ENCODE measurements at places on chromosomes 12 and 14. TPM values are rescaled to one million over a fixed set of nuclear protein-coding genes. Genes with fewer than 3 reads are reported as not detected.

ZBTB42 gene
- 4.7 TPM for polyA plus RNA-seq

GPRC5D gene
- 0.33 TPM for polyA plus RNA-seq

LMNTD1 gene
- polyA plus RNA-seq: not detected

LRTM2 gene
- 0.35 TPM for polyA plus RNA-seq

CARMIL3 gene
- 1.6 TPM for polyA plus RNA-seq

TTC9 gene
- polyA plus RNA-seq: 3.8 TPM

RARG gene
- 39.2 TPM for polyA plus RNA-seq

- no peak for DNase-seq
These were observed 76.4 kb upstream of the TMEM132C start for GRCh38 chr12:128190614-128191013.

GRCh38 chr12:131135786-131136538, 182.3 kb downstream of the ADGRD1 start:
- DNase-seq: no peak

- DNase-seq: no peak
These were observed 66.3 kb upstream of the NCOR2 start for GRCh38 chr12:124633365-124634362.

DNA sequence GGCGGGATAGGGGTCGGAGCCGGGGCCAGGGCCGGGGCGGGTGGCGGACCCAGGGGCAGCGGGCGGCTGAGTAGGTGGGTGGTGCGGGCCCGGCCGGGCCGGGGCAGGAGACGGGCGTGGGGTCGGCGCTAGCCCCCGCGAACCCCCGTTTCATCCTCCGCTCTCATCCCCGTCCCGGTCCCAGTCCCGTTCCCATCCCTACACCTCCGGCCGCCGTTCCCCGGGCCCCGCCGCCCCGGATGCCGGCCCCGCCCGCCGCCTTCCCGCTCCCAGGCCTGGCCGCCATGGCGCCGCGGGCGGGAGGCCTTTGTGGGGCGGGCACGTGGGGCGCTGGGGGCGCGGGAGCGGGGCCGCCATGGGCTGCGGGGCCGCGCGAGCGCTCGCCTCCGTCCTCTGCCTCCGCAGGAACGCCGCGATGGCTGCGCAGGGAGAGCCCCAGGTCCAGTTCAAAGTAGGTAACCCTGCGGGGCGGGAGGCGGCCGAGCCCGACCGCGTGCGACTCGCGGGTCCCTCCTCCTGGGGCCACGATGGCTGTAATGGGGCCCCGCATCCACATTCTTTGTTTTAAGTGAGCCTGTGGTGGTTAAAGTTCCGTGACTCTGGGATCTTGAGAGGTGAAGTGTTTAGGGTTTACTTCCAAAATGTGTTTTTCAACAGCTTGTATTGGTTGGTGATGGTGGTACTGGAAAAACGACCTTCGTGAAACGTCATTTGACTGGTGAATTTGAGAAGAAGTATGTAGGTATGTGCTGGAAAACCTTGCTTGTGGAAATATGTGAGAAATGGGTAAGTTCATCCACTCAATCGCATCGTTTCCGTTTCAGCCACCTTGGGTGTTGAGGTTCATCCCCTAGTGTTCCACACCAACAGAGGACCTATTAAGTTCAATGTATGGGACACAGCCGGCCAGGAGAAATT, 572 bp downstream of the RAN start:
- DNase-seq: no peak

DNA sequence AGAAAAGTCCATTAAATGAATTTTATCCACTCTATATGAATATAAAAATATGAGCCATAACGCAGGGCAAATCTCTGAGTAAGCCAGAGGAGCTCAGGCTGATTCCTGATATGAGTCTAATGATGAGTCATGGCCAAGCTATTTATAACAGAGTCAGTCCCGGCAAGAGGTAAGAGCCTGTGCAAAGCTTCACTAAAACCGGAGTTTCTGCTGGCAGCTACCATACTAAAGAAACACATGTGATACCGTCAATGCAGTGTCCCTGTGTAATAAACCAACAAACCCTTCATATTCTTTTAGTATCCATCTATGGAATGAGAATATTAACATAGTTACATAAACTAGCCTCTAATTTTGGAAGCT, 319.4 kb downstream of the KCNC2 start:
- no peak for DNase-seq

- DNase-seq: no peak
These were observed 47.7 kb downstream of the ETV6 start for GRCh38 chr12:11697131-11697530.

DNA sequence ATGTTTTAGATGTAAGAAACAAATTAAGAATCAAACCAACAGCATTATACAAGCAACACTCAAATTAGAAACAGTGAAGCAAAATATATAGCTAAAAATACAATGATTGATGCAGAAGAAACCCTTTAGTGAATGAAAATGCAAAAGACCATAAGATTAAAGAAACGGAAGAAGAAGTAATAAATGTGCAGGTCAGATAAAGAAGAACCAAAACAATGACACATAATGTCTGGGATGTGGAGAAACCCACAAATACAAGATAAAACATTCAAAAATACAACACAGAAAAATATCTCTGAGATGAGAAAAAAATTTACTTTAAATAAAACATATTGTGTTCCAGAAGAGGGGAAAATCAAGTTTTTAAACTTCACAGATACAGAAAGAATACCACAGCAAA, 73.4 kb upstream of the AVPR1A start:
- no peak for DNase-seq

DNA sequence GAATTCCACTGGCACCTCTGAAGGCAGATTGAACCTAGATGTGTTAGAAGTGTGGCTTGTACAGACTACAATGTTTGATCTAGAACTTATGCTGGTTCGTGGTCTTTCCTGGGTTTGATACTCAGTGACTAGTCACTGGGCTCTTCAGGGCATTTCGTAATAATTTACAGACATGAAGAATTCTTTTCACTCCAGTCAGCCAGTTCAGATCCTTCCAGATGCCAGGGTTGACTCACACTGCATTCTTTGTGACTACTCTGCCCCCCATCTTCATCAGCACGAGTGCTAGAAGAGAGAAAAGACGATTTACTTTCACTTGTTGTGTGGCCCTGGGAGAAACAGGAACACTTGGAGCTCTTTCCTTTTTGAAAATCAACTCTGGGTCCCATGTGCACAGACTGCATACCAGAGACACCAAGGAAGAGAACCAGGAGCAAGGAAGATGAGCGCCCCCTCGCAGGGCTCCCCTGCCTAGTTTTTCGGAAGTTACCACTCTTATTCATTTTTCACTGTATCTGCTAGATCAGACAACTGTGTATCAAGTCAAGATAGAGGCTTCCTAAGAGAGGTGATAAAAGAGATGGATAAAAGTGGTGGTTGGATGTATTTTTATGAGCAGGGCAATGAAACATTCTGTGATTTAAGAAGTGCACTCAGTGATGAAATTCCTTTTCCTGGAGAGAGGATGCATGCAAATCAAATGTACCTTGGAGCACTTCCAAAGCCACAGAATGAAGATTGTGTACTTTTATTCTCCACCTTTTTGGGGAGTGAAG, 33.5 kb upstream of the EVL start:
- DNase-seq: no peak

GRCh38 chr12:50986966-50987737, 34.8 kb downstream of the HIGD1C start:
- DNase-seq: no peak

DNA sequence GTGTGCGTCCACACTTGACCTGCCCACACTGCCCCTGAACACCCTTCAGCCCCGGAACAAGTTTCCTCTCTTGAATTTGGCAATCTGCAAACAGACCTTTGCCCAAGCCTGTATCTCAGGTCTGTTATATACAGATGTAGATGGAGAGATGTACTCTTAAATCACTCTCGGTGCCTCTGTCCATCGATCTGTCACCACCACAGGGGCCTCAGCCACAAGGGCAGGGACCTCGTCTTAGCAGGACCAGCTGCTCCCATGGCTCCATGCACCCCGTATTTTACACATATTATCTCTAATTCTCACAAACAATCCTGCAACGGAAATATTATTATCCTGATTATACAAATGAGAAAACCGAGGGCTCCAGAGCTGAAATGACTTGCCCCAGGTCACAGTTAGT, 313.4 kb downstream of the BCL11B start:
- DNase-seq: no peak

DNA sequence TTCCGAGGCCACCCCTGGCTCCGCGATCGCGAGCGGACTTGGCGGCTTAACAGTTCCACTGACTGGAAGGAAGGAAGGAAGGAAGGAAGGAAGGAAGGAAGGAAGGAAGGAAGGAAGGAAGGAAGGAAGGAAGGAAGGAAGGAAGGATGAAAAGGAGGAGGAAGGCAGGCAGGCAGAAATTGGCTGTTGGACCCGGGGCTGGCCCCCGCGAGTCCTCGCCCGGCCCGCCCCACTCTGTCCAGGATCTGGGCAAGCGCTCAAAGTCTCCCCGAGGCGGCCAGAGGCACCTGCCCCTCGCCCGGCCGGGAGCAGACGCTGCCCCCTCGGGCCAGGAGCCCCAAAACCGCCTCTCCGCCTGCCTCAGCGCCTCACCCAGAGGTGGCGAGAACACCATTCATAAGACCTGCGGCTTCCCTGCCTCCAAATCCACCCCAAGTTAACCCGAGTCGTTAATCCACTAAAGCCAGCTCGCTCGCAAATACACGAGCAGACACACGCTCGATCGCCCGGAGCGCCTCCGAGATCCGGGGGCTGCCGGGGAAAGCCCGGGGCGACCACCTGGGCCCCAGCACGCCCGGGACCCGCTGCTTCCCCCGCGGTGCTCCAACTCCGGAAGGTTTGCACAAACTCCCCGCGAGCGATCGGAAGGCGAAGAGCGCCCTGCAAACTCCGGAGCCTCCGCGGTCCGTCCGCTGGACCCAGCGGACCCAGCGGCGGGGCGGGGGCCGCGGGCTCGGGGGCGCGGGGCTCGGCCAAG, 844 bp downstream of the DPF3 start:
- DNase-seq: no peak
